ENCODE measurements at places on chromosomes 12 and 14.

DNA sequence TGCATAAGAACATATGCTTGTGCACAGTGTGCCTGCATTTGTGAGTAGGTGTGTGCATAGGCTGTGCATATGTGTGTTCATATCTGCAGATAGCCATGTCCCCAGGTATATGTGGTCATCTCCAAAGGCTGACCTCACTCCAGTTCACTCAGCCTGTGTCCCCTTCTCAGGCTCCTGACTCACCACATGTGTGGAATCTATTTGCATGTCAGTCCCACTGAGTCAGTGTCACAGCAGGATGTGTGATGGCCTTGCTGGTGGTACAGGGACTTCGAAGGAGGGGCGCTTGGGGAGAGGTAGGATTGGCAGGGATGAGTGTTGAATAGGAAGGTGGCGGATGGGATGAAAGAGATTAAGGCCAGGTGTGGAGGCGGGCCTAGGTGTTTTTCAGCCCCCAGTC lies 35.5 kb downstream of the KRT80 start:
- DNase-seq: no peak

- DNase-seq: no peak
Observed at GRCh38 chr14:38309522-38310277, 53.8 kb upstream of the CLEC14A start.

- no peak for DNase-seq
Observed at GRCh38 chr12:104478396-104479122, 21.8 kb downstream of the CHST11 start.

GRCh38 chr12:67621112-67621511 lies 27.4 kb upstream of the DYRK2 start:
- no peak for DNase-seq

DNA sequence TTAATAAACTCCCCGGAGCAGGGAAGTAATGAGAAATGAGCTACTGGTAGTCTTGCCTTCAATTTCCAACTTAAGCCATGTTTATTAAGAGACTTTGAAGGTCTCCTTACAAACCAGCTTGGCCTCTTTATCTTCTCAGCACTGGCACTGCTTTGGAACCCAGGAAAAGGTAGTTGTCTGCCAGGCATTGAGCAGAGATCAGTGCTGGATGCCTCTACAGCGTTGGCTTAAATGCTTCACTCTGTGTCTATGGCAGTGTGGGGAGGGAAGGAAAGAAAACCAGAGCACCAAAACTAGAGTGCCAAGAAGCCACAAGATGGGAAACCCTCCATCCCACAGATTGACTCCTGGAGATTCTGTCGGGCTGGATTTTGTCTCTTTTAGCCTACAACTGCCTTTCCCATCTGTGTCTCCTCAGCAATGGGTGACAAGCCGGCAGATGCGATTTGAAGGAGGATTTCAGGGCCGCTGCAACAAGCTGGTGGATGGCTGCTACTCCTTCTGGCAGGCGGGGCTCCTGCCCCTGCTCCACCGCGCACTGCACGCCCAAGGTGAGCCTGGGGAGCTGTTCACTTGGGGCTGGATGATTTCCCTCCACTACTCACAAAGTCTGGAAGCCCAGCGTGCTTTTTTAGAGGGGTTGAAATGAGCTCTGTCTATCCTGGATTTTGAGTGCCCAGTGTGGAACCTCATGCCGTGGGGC lies 57.3 kb downstream of the FNTB start:
- no peak for DNase-seq

DNA sequence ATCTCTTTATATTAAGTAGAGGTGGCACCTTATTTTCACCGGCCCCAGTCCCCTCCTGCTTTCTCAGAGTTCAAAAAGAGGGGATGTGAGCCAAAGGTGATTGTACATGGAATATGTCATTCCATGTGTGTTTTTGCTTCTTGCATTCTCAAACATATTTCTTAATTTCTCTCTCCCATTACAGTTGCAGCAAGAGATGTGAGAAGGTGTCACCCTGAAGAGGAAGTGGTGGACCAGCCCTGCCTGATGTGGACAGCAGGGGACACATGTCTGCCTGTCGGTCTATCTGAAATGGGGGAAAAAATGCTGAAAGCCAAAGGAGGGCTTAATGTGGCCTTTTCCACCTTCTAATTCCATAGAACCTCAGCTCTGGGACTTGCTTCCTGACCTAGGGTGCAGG lies 1.9 kb upstream of the FOXN3 start:
- DNase-seq: no peak

DNA sequence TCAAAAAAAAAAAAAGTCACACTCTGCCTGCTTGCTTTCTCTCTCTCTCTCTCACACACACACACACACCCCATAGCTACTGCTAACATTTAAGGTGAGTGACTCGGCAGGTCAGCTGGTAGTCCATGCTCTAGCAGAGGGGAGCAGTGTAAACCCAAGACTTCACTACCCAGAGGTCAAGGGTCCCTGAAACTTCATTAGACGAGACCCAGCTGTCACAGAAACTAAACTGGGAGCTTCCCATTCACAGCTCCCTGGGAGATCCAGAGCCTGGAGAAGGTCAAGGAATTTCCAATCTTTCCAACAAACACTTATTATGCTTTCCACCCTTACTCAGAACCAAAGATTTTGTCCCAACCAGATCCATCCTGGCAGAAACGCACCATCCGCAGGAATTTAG lies 33.2 kb downstream of the CKAP4 start:
- no peak for DNase-seq

DNA sequence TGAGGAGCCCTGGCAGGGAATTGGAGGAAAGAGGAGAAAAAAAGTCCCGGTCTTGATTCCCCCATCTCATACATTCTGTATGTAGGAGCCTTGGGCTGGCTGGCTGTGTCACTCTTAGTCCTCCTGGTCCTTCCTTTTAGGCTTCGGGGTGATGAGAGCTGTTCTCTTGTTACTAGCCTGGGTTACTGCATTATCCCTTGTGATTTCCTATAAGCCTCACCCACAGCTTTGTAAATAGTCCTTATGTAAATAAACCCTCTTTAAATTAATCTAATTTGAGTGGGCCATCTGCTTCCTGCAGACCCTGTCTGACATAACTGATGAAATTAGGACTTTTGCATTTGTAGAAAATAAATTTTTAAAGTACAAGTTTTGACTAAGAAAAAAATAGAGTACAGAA lies 19.2 kb downstream of the DNM1L start:
- DNase-seq: no peak

DNA sequence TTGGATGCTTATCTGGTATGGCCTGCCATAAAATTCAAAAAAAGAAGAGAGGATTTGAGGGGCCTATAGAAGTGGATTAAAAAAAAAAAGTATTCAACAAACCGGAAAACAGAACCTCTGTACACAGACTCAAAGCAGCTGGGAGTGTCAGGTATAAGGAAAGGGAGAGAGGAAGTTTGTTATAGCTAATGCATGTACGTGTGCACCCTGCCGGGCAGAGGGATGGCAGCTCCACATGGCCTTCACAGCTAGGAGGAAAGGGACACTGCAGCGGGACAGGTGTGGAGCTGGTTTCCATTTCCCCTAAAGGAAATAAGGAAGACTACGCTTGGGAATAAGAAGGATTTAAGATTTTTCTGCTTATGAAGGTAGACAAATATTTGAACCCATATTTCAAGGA lies 21.5 kb downstream of the SLC7A8 start:
- no peak for DNase-seq

DNA sequence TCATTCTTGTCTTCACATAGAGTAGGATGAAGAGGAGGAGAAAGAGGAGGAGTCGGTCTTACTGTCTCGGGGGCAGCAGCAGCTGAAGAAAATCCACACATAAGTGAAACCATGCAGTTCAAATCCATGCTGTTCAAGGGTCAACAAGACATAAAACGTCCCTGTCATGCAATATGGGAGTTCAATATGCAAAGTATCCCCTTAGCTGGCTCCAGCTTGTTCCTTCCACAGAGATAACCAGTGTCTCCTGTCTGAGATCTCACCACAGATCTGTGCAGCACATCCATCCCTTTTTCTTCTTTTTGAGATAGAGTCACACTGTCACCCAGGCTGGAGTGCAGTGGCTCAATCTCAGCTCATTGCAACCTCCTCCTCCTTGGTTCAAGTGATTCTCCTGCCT lies 357.5 kb downstream of the GALC start:
- DNase-seq: no peak

GRCh38 chr12:44525806-44526654 lies 350.1 kb downstream of the NELL2 start:
- DNase-seq: no peak

DNA sequence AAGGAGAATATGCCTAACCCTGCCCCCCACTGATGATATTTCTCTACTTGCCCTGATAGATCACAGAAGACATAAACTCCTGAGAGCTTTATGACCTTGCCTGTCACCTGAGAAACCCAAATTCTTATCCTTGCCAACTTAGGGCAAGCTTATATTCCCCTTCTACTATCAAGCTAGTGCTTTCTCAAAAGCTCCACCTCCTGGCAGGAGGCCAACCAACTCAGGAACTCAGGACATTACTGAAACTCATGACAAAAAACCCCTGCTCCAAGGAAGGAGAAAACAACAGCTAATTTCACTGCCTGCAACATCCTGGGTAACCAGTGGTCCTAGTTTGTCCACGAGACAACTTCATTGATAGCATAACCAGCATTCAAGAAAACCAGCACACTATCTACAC lies 60.9 kb upstream of the FSCB start:
- no peak for DNase-seq

GRCh38 chr12:68036642-68037041 lies 47.4 kb downstream of the IFNG-AS1 start:
- no peak for DNase-seq

DNA sequence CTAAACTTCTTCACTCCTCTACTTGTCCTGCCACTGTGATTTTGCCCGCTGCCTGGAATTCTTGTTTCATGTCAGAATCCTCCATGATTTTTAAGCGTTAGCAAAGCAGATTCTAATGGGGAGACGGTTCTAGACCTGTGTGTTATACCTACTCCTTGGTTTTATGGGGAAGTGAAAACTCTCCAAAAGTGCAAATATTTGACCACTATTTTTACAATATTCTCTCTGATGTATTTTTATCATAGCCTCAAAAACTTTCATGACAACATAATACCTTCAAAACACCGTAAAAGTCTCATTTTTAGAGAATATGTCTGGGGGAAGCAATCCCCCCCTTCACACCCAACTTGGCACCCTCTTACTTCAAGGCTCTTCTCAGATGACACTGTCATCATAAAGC lies 12.9 kb upstream of the KRAS start:
- no peak for DNase-seq

- DNase-seq: no peak
Observed at GRCh38 chr12:125287155-125287847, 222.1 kb downstream of the AACS start.

DNA sequence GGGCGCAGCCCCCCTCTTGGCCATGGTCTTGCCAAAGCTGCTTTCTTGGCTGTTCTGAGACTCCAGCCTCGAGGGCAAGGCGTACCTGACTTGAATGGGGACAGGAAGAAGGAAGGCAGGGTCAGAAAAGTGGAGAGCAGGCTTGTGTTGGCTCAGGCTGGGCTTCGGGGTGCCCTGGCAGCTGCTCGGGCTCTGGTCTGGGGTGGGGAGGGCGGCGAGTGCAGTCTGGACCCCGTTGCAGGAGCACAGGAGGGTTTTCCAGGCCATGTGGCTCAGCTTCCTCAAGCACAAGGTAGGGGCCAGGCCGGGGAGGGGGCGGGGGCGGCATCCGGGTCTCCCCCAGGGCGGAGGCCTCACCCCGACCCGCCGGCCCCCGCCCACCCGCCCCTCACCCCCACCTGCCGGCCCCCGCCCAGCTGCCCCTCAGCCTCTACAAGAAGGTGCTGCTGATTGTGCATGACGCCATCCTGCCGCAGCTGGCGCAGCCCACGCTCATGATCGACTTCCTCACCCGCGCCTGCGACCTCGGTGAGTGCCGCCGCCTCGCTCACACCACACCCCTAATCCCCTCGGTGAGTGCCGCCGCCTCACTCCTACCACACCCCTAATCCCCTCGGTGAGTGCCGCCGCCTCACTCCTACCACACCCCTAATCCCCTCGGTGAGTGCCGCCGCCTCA lies 4.2 kb downstream of the NOC4L start:
- DNase-seq: no peak

DNA sequence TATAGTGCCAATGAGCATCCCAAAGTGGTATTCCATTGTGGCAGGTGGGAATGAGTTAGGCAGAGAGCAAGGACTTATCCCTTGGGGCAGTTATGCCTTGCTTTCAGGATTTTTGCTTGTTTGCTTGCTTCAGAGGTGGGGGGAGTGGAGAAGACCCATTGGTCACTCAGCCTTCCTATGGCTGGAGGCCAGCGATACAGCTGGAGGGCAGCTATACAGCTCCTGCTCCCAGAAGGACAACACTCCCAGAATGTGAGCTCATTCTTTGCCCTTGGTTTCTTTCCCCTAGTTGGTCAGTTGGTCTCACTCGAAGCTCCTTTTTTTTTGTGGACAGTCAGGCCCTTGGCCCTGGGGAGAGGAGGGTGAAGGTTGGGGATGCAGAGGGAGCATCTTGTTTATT lies 14.5 kb downstream of the KRT83 start:
- DNase-seq: no peak

DNA sequence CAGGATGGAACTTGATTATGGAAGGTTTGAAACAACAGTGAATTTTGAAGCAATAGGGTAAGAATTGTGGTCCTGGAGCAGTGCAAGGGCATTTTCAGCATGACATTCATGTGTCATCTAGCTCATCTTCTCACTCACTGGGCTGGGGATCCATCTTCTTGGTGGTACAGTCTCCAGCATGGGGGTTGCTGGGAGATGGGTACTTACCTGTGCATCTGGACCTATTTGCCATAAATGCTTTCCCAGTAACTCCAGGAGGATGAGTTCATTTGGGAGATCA lies 7.2 kb downstream of the HSP90AA1 start:
- DNase-seq: no peak

DNA sequence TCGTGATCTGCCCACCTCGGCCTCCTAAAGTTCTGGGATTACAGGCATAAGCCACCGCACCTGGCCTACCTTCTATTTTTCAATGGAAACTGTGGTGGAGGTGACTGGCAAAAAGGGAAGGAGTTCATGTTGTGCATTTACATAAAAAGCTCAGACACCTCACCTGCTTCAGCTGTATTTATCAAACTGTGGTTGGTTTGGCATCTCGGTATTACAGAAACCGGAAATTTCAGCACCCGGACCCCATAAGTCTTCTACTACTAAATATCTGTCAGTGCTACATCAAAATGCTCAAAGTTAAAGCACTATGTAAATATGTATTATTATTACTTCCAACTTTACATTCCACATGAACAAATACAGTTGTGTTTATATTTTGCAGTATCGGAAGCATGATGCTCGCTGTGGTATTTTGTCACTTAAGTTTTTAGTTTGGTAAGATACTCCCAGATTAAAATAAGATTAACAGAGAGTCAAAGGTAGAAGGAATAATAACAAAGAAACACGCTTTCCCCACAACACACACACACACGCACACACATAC lies 95.4 kb downstream of the ITPR2 start:
- no peak for DNase-seq
